ENCODE measurements at places on chromosomes 7 and 10. TPM values are rescaled to one million over a fixed set of nuclear protein-coding genes. Genes with fewer than 3 reads are reported as not detected.

- DNase-seq, result no peak
These were observed 7.9 kb downstream of the CALML3 start for GRCh38 chr10:5532618-5533097.

Gene LRRC17
- 71.4 TPM for total RNA-seq

- no peak for DNase-seq
These were observed 31.3 kb downstream of the GNAT3 start for GRCh38 chr7:80480566-80480965.

Gene SPDYE1
- not detected for total RNA-seq

- no peak for DNase-seq
These were observed 279.0 kb downstream of the KCNMA1 start for GRCh38 chr10:77358656-77359055.

Gene HOXA5
- 23.5 TPM for total RNA-seq

- no peak for DNase-seq
These were observed 26.0 kb downstream of the CYP3A5 start for GRCh38 chr7:99653754-99654153.

GRCh38 chr10:13729586-13730305 is 143.0 kb downstream of the PRPF18 start:
- no peak for DNase-seq

- DNase-seq, result no peak
These were observed 379.1 kb downstream of the ADRA2A start for GRCh38 chr10:111455776-111456426.

DNA sequence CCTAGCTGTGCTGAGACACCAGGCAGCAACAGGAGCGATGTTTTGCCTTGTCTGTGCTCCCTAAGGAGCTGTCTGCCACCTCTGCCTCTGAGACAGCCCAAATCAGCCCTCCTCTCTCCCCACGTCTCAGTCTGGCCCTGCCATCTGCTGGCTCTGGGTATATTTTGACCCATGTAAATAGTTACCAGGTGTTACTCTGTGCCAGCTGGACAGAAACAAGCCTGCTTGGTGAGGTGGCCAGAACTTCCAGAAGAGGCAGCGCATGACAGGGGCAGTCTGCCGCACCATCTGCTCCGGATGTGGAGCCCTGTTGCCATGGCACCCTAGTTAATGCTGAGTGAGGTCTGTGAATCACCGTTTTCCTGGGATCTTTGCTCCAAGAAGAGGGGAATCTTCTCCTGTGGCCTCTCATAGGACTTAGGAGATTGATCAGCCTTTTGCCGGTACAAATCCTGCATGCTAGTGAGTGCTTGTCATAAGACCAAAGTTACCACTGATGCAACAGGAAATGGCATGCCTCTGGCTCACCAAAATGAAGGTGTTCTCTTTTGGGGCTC is 31.8 kb downstream of the GSTO2 start:
- DNase-seq, result peak; percentile 93

GRCh38 chr10:69736886-69737641 is 64.6 kb upstream of the COL13A1 start:
- no peak for DNase-seq

GRCh38 chr7:3204526-3204925 is 96.5 kb upstream of the SDK1 start:
- DNase-seq, result no peak

DNA sequence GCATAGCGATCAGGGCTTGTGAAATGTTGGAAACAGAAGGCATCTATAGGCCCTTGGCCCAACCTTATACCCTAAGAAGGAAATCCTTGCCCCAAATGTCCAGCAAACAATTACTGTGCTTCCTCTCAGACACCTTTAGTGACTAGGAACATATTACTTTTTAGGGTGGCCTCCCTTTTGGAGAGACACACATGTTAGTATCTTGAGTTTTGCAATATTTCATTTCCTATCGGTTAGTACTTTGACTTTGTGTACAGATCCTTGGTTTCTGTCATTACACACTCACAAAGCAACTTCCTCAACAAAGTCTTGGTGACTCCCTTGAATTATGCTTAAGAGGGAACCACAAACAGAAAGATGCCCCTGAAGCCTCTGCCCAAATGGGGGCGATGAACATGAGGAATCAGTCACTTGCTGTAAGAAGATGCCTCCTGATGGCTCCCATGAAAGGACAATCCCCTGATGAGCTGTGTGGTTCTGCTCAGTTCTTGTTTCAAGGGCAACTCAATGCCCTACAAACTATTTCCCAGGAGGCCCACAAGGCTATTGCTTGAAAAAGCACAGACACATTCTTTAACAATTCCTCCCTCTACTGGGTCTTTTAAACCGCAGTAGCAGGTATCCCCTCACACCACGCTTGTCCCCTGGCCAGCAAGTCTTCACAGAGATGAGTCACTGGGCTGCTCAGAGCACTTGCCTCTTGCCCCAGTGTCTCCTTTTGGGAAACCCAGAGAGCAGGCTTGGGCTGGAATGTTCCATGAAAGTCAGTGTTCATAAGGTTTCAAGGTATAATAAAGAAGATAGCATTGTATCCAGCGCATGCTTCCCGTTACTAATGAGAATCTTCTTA is 196.2 kb downstream of the FANK1 start:
- DNase-seq, result no peak

- no peak for DNase-seq
These were observed 139.1 kb downstream of the TCERG1L start for GRCh38 chr10:131172433-131172832.

Gene CPA2
- not detected for total RNA-seq

DNA sequence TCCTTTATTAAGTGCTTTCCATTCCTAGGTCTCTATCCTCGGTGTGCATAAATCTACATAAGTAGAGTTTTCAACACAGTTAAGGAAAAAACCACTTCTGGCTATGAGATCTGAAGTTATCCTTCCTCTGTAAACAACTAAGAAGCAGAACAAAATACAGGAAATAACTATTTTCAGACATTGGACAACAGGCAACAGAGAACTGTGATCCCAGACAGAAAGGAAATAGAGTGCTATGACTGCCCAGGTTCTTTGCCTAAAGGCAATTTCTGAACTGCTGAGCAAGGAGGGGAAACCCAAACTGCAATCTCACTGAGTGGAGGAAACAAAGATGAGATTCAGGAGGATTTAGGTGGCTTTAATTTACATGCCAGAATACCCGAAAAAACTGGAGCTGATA is 285.4 kb downstream of the SNX13 start:
- DNase-seq, result no peak

DNA sequence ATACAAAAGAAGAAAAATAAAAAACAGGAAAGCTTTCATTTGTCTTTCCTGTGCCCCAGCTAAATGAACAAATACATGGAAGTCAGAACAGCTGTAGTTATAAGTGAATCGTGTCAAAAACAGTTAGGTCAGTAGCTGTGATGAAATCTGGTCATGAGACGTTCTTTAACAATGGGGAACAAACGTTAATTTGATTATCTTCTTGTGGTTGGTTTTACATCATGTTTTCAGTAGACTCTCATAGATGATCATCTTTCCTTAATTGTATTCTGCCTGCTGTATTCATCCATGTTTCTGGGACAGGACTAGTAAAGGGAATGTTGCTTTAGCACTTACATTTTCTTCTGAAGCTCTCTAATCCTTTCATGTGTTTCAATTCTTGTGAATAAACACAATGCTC is 97.0 kb downstream of the PCLO start:
- DNase-seq, result peak; percentile 23

Gene WNT8B
- total RNA-seq, result not detected

- no peak for DNase-seq
These were observed 25.6 kb upstream of the TMEM229A start for GRCh38 chr7:124058515-124058914.

DNA sequence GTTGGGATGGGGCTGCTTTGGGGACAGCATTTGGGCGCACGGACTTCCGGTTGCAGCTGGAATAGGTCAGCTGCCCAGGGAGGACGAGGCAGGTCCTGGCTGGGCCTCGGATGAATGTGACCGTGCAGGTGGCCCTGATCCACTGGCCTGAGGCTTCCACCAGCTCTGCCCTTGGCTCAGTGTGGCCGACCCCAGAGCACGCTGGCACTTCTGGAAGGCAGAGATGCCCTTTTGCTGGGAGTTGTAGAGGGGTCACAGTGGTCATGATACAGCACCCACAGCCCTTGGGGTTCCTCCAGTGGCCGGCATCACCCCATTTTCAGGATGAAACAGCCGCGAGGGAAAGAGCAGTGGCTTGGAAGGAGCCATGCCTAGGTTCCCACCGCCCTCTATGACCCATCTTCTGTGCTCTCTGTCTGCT is 19.0 kb downstream of the ADCY1 start:
- DNase-seq, result no peak

DNA sequence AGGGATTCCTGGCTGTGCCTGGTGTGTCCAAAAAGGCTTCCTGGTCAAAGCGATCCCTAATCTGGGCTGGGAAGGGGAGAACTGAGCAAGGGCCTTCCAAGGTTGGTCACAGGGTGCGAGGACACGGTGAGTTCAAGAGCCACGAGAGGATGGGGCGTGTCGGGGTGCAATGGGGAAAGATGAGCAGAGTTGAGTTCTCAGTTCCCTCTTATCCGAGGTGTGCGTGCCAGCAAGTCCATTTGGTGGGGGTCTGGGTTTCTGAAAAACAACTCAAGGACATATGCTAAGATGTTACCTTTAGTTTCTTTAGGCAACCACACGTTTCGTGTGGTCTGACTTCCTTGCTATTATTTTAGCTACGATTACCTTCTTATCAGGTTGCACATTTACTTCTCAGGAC is 1.3 kb downstream of the ZNF775 start:
- no peak for DNase-seq

DNA sequence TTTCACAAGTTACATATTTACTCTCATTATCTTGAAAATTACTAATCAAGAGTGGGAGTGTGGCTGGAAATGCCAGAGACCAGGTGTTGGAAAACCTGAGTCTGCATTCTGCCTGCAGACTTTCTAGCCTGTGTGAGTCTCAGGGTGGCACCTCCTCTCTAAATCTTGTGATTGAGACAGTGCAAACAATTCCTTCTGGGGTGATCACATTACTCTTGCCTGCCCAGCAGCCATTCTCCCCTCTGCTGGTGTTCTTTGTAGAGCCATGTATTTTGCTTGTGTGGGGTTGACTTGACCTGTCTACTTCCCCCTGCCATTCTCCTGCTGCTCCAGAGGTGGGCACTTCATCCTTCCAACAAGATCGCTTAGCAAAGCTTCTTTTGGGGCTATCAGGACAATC is 101.1 kb downstream of the RAPGEF5 start:
- DNase-seq, result no peak

Gene CALD1
- 251 TPM for total RNA-seq

GRCh38 chr7:114941692-114942091 is 19.8 kb downstream of the MDFIC start:
- DNase-seq, result no peak

DNA sequence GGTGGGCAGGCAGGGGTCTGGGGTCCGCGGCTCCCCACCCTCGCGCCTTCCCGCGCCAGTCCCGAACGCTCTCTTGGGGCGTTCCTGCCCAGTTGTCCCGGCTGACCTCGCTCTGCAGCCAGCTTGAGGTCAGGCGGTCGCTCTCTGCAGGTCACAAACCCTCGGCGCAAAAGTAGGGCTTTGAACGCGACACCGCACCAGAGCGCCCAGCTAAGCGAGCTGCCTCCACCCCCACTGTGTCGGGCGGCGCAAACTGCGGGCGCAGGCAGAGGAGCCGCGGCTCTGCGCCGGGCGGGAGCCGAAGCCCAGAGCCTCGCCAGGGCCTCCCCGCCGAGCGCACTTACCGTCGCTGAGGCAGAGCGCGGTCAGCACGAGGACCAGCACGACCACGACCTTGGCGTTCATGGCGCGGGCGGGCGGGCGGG is 284 bp downstream of the CXCL12 start:
- DNase-seq, result no peak

GRCh38 chr7:134419085-134419484 is 39.8 kb downstream of the AKR1B1 start:
- DNase-seq, result no peak

Gene PTF1A
- not detected for total RNA-seq

DNA sequence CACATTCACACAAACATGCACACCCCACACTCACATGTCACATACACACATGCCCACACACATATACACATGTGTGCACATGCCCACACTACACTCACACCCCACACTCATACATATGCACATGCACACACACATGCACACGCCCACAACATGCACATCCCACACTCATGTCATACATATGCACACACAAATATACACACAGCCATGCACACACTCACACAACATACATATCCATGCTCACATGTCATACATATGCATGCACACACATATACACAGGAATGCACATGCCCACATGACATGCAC is 219.8 kb downstream of the DNAJB6 start:
- DNase-seq, result no peak

DNA sequence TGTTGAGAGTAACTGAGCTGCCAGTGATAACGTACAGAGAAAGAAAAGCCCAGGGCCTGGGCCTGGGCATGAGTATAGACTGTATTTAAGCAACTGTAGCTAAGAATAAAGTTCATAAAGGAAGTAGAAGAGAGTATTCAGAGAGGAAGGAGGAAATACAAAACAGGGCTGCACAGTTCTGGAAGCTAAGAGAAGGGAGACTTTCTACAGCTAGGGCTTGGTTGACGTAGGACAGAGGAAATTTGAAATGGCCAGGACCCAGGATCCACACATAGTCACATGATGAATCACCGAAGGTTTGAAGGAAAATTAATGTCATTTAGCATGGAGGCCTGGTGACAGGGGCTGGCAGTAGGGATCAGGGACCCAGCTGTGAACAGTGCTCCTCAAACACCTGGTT is 66.7 kb downstream of the ARL4A start:
- no peak for DNase-seq

GRCh38 chr7:33114976-33115375 is 5.8 kb upstream of the RP9 start:
- no peak for DNase-seq

DNA sequence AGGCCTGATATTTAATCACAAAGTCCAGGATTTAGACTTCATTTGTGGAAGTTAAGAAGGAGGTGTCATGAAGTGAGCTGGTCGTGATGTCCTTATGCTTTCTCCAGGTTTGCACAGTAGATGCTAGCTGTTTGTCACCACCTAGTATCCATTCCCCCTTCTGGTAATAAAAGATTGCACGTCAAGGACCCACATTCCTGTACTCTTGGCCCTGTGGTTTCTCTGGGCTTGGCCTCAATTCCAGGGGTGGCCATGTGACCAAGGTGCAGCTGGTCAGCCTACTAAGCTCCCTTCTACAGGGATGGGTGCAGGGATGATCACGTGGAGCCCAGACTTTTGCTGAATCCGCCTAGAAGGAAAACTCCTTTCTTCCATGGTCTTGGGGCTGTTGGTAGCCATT is 16.5 kb downstream of the NPS start:
- DNase-seq, result no peak

Gene MASTL
- total RNA-seq, result 10.9 TPM

- no peak for DNase-seq
These were observed 989.0 kb downstream of the GATA3 start for GRCh38 chr10:9043466-9043865.

Gene MET
- total RNA-seq, result 24.2 TPM

Gene AGAP6
- 13.2 TPM for total RNA-seq

Gene NKX1-2
- total RNA-seq, result not detected

DNA sequence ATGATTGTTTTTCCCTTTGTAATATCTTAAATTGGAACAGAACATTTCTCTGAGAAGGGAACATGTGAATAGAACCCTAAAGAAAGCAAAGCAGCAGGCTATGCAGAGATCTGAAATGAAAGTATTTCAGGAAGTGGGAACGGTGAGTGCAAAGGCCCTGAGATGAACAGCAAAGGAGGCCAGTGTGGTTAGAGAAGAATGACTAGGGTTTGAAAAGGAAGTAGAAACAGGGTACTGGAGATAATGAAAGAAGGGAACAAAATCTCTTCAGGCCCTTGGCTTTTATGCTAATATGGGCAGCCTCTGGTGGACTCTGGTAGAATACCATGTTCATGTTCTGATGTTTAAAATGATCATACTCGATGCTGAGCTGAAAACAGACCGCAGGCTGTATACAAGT is 22.2 kb downstream of the ARHGAP21 start:
- DNase-seq, result no peak

Gene ETV1
- 15.2 TPM for total RNA-seq

GRCh38 chr7:79051915-79052314 is 401.6 kb downstream of the MAGI2 start:
- DNase-seq, result no peak
